ENCODE measurements at places on chromosomes 4 and X.

DNA sequence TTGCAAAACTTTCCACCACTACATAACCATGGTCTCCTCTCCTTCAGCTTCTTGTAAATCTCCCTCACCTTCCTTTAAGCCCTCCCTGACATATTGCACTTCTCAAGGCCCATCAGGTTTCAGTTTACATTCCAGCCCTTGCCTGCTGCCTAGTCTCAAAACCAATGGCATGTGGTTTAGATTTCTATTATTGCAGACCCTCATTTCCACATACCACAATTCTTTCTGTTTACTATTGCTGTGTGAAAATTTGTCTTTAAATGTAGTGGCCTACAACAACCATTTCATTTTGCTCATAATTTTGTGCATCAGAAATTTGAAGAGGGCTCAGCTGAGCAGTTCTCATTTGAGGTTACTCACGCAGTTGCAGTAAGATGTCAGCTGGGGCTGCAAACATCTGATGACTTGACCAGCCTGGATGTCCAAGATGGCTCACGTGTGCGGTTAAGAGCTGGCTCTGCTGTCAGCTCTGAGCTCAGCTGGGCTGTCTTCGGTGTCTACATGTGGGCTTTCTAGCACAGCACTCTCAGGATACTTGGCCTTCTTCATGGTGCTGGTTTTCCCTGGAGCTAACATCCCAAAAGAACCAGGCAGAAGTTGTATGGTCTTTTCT is 29.9 kb upstream of the SOD3 start:
- DNase-seq, result no peak

- DNase-seq, result no peak
These were observed 772.7 kb downstream of the STPG2 start for GRCh38 chr4:97370568-97370967.

- no peak for DNase-seq
These were observed 45.7 kb downstream of the SYTL5 start for GRCh38 chrX:38052096-38052495.

GRCh38 chr4:130486841-130487240 is 1390.9 kb downstream of the C4orf33 start:
- no peak for DNase-seq

GRCh38 chr4:156290811-156291210 is 337.1 kb upstream of the CTSO start:
- no peak for DNase-seq

DNA sequence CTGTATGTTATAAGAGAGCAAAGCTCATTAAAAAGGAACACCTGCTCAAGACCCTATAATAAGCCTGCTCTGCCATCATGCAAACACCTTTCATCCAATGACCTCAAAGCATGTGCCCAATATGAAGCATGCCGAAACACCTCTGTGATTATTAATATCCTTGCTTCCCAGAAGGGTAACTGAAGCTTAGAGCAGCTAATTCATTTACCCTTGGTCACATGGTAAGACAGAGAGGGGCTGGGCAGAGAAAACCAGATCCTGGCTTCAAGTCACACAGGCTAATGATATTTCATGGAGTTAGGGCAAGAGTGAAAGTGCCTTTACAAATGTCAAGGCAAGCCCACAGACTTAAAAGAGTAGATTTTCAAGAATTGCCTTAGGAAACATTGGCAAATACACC is 5.6 kb downstream of the AMOT start:
- no peak for DNase-seq

DNA sequence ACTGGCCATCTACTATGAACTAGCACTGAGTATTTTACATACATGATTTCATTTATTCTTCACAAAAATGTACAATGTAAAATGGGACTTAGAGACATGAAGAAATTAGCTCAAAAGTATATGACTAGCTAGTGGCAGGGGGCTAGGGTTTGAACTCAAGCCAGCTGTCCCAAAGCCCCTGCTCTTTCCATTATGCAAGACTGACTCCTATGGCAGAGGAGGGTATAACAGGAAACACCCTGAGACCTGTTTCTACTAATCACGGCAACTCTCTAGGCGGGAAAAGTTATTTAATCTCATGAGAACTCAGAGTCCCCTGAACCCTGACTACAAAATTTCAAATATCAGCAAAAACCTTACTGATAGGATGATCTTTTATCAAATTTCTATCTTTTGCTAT is 150.6 kb downstream of the PRDM5 start:
- no peak for DNase-seq

Data from islet precursor cell (in vitro differentiated cells).